Retina (tissue), 1 donor: ENCODE measurements at places on chromosomes 6 and 20.
A peak's percentile ranks its signal among the peaks of the same experiment; 100 is the strongest.

DNA sequence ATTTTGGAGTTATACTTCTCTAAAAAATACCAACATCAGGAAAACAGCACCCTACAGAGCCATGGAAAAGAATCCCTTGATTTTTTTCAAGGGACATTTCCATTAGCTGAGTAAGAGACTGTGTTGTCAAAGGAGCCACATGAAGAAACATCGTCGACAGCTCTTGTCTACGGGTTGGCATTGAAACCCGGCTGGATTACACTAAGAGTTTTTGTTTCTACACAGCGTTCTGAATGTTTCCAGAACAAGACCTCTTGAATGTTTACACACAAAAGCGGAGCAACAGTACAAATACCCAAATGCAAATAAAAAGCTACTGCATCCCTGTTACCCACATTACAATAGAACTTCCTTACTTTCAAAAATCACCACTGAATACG, 2.4 kb upstream of the MYLK4 start:
- no peak for DNase-seq

GRCh38 chr6:11604215-11604614, 66.7 kb downstream of the TMEM170B start:
- no peak for DNase-seq

- DNase-seq, result no peak
These were observed 281.9 kb downstream of the UTRN start for GRCh38 chr6:144566868-144567615.

DNA sequence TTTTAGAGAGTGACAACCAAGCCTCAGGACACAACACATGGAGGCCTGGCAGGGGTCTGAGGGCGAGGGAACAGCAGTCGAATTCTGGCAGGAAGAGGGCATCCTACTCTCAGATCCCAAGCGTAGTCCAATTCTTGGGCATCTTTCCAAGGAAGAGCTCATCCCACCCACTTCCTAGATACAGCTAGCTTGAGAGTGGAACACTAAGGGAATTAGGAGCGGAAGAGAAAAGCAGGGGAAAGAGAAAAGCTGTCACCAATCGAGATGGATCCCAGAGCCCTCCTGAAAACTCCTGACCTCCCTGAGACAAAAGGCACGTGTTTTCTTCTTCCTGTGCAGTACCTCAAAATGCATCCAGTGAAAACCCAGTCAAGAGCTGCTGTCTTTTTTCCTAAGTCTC, 67.1 kb downstream of the GFOD1 start:
- no peak for DNase-seq

DNA sequence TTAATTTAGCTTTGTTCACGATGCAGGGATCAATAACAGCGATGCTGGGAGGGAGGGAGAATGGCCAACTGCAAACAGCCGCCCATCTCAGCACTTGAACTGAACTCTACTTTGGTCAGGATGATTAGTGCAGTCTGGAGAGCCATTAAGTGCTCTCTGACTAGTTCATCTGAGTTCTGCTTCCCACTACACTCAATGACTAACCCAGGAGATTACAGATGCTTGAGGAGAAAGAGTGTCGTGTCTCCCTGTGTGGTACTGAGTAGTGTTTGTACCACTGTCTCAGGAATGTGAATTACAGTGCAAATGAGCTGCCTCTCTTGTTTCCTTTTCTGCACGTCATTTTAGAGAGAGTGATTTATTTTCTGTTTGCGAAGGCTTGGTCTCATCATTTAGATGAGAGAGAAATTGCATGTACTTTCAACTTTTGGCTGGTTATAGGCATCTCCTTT, 23.5 kb downstream of the CARMIL1 start:
- DNase-seq, result peak; percentile 17

GRCh38 chr6:128280066-128280465, 240.3 kb downstream of the PTPRK start:
- no peak for DNase-seq

DNA sequence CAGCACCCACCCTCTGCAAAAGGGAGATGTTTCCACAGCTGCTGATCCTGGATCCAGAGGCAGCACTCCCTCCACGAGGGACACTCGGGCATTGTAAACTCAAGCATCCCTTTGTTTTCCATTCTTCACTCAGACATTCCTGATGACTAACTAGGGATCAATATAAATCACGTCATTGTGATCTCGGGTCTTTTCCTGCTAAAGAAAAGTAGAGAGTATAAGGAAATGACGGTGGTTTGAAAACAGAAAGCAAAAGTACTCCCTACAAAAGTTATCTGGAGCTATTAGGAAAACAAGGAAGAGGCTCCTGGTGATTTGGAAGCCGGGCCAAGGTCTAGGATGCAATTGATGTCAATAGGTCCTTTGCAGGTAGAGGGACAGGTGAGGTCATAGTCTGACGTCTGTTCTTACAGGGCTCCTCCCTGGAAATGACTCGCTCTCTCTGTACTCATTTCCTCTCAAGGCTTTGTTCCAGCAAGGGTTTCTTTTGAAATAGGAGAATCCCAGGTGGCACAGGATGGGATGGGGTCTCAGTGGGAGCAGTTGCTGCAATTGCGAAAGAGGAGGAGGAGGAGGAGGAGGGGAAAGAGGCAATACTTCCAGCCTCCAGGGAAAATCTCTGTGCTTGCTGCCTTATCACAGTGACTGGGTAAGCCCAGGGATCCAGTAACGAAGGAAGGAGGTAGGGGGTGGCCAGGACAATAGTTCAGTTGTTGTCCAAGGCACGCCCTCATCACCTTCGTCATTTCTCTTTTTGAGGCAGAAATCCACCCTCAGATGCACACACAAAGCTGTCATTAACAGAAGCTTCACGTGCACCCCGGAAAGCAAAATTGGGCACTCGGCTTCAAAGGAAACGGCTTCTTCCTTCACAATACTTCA, 222.8 kb downstream of the LY86 start:
- DNase-seq, result peak; percentile 23

DNA sequence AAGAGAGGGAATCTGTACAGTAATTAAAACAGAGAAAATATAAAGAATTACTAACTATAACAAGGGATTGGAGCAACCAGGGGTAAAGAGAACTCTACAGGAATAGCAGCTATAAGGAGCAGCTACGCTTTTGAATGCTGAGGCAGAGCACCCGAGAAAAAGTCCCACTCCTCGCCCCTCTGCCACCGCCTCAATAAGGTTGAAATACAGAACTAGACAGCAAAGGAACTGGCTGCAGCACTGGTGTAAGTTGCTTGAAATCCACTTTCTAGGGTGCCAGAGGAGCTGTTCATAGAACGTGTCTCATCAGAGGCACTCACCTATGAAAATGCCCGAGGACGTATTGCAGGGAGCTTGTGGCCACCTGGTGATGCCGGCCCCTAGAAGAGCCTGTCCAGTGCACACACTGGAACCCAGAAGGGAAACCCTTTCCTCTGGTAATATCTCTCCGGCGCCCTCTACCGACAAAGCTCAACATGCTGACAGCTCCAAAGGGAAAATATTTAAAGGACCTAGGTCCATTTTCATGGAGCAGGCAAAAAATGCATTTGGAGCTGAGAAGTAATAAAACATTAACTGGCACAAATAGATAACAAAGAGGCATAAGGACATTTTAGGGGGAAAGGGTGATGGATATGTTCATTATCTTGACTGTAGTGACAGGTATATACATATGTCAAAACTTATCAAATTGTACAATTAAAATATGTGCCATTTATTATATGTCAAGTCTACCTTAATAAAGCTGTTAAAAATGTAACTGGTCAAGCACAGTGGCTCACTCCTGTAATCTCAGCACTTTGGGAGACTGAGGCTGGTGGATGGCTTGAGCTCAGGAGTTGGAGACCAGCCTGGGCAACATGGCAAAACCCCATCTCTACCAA, 137.4 kb upstream of the HDAC2 start:
- DNase-seq, result peak; percentile 25

- no peak for DNase-seq
These were observed 53.9 kb upstream of the MCUR1 start for GRCh38 chr6:13868236-13868635.

DNA sequence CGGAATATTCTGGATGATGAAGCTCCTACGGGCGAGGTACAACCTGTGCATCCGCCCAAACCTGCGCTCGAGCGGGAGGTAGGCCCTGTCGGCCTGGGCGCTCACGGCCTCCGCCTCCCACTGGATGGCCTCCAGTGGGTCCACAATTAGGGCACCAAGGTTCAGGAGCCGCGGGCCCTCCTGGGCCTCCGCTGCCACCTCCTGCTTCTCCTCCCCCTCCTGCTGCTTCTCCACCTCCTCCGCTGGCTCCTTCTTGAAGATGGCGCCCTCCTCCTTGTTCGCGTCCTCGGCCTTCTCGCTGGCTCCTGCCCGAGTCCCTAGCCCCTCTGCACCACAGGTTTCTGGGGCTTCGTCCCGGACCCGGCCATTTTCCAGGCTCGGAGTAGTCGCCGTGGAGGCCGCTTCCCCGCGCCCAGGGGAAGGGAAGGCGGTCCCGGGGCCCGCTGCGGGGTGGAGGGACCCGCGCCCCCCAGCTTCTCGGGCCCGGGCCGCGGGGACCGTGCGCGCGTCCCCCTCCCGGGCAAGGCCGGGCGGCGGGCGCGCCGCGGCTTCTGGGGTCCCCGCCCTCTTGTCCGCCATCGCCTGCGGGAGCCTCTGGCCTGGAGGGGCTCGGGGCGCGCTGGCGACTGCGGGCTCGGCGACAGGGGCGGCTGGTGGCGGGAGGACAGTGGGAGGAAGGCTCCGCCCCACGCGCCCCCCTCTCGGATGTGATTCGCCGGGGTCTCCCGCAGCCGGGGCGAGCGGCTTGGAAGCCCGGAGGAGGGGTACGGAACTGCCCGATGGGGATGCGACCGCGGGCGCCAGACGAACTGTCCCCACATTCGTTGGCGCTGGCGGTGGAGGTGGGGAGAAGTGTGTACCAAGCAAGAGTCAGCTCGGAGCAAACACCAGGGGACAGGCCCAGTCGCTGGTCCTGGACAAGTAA, 17.6 kb downstream of the PLAGL2 start:
- DNase-seq, result peak; percentile 87

- DNase-seq, result no peak
These were observed 207.5 kb upstream of the CST7 start for GRCh38 chr20:24741493-24742072.

DNA sequence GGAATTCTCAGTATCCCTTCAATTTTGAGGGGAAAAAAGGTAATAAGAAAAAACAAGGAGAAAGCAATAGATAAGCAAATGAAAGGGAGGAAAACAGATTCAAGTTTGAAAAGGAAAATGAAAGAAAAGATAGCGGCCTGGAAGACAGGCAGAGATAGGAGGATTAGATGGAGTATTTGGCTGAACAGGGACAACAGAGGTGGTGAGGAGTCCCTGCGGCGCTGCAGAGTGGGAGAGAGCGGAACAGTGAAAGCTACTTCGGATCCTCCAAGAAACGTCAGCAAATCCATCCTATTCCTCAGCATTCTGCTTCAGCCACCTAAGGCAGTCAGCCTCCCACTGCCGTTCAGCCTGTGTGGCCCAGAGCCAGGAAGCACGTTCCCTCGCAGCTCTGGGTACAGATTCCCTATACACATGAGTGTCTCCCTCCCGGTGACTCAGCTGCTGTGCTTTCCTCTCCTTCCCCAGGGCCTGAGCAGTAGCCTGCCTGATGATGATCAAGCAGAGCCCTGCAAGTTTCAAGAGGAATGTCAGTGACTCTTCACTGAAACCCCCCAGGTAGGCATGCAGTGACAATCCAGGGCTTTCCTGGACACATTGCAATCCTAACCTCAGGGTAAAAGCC, 43.4 kb upstream of the CDYL start:
- peak; percentile 30 for DNase-seq

- peak; percentile 4 for DNase-seq
These were observed at the start of gene DDX43 for GRCh38 chr6:73394577-73395354. Gene DDX43, plus strand, starts transcription at chr6:73394828. Its CDS starts 78 bp downstream, at chr6:73394906.

GRCh38 chr6:32832535-32832934, 6.0 kb downstream of the TAP2 start:
- DNase-seq, result no peak

- DNase-seq, result no peak
These were observed 92.7 kb downstream of the LY86 start for GRCh38 chr6:6681075-6681849.

DNA sequence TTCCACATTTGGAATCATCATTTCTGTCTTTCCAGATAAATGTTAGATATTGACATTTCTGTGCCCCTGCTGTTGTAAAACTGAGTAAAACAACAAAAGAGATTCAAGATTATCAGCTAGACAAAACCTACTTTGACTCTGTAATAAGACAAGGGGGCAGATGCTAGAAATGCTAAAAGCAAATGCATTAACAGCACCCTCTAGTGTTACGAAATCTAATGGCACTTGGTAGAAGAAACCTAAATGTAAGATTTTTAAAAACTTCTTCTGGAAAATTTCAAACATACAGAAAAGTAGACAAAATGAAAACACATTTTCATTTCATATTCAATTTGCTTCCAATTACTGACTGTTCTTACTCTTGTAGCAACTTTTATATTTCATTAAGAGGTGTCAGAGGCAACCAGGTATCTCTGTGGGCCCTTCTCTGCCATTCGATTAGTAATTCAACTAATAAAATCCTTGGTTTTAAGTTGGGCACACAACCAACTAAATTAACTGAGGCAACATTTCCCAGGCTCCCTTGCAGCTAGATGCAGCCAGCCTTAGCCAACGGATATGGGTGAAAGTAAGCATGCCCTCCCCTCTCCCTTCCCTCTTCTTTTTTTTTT, 45.0 kb downstream of the SLC23A2 start:
- DNase-seq, result no peak

DNA sequence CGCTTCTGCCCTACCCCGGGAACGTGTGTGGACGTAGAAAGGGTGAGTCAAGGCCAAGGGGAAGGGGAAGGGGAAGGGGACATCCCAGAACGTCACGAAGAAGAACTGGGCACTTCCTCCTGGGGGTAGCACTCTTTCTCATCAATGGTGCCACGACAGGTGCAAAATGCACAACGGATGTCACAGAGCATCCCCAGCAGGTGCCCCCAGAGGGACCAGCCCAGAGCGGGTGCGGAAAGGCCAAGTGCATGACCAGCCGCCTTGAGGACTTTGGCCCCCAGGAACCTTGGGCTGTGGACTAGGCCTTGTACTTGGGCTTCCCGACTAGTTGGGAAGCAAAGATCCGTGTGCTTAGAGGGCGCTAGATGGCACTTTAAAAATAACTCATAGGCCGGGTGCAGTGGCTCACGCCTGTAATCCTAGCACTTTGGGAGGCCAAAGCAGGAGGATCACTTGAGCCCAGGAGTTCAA, 12.1 kb upstream of the SRC start:
- DNase-seq, result no peak

DNA sequence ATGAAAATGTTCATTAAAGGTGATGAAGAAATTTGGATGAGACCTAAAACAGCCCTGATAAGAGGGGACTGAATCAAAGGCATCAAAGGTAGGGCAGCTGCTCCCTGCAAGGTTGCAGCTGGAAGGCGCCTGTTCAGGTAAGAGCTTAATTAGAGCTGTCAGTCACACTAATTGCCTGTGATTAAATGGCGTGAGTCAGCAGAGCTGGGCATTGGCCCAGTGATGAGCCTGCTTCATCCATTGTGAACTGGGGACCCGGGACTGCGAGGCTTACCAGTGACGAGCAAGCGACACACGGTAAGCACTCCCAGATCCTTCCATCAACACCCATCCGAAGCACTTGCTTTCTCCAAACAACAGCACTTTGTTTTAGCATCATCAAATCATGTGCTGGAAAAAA, 621.5 kb upstream of the CDH4 start:
- peak; percentile 79 for DNase-seq

- no peak for DNase-seq
These were observed 58.0 kb downstream of the FOXO3 start for GRCh38 chr6:108618623-108619152.

GRCh38 chr6:75103431-75103830, 102.4 kb downstream of the COL12A1 start:
- no peak for DNase-seq

- no peak for DNase-seq
These were observed 68.0 kb downstream of the SLC35F1 start for GRCh38 chr6:117974914-117975627.

GRCh38 chr6:14804785-14805210, 441.1 kb upstream of the JARID2 start:
- DNase-seq, result no peak

GRCh38 chr6:87747646-87748045, 45.6 kb upstream of the AKIRIN2 start:
- DNase-seq, result no peak
